Stimulated activated naive B cell treated with anti-CD40 and anti-IgM and Interleukin-4, amounts not matched to agents 10 μg/mL and 1 μg/mL and 100 μg/mL, for 72 hours (primary cell): ENCODE measurements at places on chromosomes 5 and 9.

GRCh38 chr5:173069671-173070070, 13.5 kb downstream of the CREBRF start:
- DNase-seq = no peak

- no peak for DNase-seq
Measured at GRCh38 chr5:66671305-66671704, 75.1 kb downstream of the MAST4 start.

DNA sequence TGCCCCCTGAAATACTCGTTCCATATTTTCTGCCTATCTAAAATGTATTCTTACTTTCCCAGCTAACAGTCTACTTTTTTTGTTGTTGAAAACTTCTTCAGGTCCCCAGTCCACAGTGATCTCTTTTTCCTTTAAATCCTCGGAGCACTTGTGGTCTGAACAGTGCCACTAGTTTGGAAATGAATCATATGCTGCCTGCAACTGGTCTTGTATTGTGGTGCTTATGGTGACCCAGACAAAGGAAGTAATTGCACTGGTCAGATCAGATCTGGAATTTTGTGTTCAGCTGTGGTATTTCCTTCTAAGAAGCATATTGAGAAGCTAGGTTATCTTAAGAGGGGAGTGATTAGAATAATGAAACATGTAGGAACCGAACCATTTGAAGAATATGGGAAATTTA, 2.9 kb downstream of the UNC13B start:
- DNase-seq = no peak

DNA sequence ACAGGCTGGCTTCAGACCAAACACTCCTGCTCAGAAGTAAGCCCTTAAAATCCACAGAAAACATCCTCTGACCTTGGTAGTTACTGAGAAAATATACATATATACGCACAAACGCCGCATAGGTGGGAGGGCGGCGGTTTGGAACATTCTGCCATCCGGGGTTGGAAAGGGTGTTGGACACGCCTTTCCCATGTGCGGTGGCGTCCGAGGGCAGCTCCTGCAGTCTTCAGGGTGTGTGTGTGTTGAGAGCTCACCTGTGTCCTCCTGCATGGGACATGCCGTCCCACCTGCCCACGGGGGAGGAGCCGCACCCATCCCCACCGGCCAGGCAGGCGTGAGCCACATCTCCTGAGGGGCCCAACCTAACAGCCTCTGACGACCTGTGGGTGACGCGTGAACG, 28.2 kb downstream of the SLC9A3 start:
- DNase-seq = no peak

GRCh38 chr5:90967443-90967842, 408.8 kb downstream of the ADGRV1 start:
- DNase-seq = no peak

DNA sequence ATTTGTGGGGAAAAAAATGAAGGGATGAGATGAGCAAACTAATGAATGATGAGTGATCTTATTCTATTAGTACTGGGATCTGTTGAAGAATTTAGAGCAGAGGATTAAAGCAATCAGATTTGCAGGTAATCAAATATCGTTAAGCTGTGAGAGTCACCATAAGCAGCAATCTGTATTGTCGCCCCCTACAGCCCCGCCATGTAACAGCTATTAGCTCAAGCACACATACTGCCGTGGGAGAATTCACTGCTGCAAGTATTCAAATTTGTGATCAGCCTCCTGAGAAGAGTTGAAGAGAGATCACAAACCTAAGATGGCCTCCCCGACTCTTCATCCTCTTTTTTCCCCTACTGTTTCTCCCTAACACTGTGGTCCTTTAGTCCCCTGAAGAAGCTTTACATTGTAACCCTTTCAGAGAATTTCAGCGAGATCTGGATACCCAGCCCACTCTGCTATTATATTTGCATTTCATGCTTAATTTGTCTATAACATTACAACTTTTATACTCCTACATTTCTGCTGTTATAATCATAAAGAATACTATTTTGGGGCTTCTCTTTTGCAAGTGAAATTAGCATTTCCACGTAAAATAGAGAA, 28.5 kb upstream of the PHF24 start:
- no peak for DNase-seq

DNA sequence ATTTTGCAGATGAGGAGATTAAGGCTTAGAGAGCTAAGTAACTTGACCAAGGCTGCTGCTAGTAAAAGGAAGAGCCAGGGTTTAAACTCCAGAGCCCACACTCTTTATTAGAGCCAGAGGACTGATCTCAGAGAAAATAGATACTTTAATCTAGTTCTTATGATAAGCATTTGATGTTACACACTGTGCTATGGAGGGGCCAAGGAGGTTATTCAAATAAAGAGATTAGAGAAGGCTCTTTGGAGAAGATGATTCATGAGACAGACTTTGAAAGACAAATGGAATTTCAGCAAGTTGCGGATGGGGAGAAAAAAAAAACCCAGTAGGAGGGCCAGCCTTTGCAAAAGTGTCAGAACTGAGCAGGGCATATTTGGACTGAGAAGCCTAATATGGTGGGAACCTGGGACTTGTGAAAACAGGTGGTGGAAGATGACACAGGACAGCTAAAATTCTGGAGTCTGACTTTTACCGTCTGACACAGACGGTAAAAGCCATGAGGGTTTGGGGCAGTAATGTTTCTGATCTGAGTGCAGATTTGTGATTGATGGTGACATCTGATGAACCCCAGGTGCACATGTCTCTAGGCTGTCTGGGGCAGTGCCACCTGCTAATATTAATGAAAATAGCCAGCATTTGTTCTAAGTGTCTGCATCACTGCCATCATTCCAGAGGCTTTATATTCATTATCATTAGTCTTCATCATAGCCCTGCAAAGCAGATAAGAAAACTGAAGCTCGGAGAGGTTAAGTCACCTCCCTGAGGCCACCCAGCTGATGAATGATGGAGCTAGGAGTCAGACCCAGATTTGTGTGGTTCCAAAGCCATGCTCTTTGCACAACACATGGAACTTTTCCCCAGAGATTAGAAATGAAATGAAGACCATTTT, 65.3 kb upstream of the CXCL14 start:
- no peak for DNase-seq

DNA sequence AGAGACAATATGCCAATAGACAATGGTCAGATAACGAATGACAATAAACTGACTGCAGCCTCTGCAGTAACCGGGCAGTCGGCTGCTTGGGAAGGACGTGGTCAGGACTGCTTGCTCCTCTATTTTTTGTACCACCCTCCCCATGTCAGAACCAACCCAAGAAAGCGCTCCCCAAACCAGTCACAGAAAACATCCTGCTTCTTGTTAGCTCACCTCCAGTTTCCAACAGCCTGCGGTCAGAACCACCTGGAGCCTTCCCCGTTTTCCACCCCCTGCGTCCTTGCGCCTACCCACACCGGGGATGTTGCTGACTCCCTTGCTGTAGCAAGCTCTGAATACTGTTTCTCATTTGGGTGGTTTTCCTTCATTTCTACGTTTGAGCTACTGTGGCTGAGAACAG, 1.7 kb upstream of the MRNIP start:
- no peak for DNase-seq

GRCh38 chr9:84839541-84839940, 170.0 kb downstream of the NTRK2 start:
- DNase-seq = no peak

DNA sequence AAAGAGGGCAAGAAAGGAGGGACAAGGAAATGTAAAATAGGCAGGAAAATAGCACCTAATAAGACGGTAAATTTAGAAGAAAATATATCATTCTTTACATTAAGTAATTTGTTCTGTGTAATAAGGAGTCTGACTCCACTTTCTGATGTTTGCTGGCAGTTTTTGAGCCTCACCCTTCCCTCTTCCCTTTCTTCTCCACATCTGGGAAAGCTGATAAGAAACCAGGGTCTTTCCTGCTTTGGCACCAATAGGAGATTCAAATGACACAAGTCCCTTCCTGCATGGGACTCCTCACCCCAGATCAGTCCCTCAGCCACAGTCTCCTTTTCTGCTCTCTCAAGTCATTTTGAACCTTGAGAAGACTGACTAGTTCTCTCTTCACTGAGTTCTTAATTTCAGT, 31.2 kb upstream of the LECT2 start:
- DNase-seq = no peak

GRCh38 chr9:132087438-132088030, 7.9 kb upstream of the MED27 start:
- DNase-seq = no peak

DNA sequence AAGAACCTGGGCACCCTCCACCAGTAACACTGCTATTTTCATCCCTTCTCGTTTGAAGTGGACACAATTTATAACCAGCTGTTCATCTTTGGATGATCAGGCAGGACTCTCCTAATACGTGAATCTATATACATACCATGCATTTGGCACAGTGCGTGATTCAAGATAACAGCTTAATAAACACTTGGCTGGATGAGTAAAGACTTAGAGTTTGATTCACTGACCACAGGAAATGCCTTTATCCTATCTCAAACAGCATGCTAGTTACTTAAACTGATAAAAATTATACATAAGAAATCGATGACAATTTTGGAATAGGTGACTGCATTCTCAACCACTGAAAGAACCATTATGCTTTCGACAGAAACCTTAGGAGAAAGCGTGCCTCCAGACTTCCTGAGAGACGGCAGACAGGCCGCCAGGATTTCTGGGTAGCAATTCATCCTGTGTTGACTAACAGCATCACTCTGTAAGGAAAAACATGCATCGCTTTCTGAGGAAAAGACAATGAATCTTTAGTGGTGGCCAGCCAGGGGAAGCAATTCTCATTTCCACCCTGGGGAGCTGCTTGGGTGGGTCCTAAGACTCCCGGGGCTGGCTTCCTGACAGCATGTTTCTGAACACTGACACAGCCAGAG, 9.7 kb downstream of the MRPL36 start:
- no peak for DNase-seq

- no peak for DNase-seq
Measured at GRCh38 chr9:3361116-3361515, 164.7 kb downstream of the RFX3 start.

DNA sequence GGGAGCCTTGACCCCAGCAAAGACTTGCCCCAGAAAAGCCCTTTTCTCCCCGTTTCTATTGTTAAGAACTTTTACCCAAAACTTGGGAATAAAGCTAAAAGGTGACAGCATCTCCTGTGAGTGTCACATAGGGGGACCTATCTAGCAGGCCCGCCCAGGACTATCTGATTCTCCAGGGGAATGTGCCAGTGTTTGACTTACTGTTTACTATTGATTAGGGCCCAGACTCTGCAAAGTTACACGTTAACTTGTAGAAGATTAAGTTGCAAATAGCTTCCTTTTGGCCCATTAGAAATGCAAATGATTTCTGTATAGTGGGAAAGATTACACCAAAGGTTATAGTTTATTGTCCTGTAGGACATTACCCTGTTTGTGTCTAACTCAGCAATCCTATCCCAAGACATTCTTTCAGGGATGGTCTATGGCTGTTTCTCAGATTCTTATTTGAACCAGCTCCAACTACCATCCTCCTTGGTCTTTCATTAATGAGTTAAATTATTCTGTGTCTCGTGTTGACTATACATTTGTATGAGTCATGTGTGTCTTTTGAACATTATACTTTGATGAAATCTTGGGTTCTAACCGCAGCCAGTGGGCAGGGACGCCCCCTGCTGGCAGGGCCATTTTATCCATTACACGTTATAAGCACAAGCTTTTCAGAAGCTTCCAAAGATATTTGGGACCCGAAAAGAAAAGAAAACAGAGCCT, 60.7 kb downstream of the HRH2 start:
- no peak for DNase-seq

GRCh38 chr5:180470966-180471582, 23.1 kb upstream of the CNOT6 start:
- DNase-seq = peak; percentile 44

- DNase-seq = no peak
Measured at GRCh38 chr5:28561522-28561921, 1523.1 kb upstream of the CDH9 start.

DNA sequence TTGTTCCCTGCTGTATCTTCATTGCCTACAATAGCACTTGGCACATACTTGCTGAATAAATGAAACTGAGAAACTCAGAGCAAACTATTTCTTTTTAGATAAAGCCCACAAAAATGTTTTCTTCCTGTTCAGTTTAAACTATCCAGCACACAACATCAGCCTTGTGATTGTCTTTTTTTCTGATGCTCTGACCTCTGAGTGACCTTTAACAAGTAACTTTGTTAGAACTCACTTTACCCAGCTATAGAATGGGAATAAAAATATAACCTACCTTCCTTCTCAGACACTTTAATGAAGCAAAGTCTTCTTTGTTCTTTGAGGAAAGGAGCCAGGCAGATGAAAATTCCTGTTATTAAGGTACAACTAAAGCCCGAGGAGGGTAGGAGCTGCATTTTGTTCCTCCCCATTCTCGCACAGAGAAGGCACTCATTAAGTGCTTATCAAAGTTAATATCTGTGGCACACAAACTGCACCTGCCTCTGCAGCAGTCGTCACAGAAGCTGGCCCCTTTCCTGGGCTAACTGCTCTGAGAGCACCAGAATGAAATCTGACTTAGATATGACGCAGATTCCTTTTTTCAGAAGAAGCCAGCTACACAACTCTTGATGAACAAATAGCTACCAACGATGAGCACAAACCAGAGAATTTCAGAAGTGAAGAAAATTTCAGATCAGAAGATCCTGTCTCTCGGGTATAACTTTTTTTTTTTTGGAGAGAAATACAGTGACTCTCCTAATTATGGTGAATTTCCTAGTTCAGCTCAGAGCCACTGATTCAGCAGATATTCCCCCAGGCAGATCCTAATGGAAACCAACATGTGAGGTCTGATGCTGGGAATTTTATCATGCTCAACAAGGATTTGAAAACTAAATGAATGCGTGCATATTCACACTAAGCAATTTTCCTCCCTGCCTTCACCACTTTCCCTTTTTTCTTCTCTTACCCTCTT, 31.0 kb upstream of the NR3C1 start:
- peak; percentile 47 for DNase-seq

GRCh38 chr9:86660146-86660943, 287.0 kb downstream of the GAS1 start:
- DNase-seq = no peak

DNA sequence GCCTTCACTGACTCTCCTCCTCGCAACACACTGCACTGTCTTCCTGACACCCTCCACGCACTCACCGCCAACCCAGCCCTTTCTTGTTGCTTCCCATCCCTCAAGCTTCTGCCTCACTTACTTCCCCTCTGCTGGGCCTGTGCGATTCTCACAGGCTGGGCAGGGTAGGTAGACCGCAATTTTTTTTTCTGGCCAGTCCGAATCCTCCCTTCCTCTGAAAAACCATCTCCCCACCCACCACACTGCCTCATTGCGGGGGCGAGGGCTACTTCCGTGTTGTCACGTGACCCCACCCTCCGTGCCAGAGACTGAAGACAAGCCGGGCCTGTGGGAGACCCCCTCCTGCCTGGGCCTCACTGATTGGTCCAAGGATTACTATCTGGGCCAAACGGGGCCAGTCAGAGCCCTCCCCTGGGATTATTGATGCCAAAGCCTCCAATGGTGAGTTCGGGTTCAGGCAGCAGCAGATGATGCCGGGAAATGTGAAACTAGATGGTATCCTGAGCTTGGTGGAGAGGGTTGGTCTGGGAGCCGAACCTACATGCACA, 73.1 kb downstream of the STK10 start:
- DNase-seq = peak; percentile 96
